ENCODE measurements at places on chromosomes 3 and 15.

DNA sequence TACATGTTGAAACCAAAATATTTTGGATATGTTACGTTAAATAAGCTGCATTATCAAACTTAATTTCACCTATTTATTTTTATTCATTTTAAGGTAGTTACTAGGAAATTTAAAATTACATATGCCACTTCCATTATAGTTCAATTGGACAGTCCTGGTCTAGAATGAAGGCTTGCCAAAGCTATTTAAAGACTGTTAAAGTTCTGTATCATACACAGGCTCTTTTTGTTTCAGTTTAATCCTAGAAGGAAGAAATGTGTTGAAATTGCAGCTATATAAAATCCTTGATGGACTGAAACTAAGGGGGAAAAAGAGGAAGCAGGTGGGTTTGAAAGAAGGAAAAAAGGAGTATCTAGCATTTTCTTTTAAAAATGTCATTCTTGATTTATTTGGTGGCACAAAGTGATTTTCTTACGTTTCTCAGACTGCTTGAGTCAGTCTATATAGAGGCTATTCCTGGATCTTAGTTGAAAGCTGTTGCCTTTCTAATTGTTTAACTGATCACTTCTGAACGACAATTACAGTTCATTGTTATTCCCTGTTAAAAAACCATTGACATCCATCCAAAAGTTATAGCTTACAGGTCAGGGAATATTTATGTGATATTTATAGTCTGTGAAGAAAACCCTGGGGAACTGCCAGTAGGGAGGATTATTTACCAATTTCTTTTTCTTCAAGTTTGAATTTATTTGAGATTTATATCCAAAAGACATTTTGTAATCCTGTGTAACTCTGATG lies 195.0 kb downstream of the RORA start:
- DNase-seq: peak; percentile 20

- no peak for DNase-seq
These were observed 23.5 kb downstream of the MYO5A start for GRCh38 chr15:52505151-52505550.

GRCh38 chr15:90780916-90781315 lies 63.8 kb downstream of the BLM start:
- DNase-seq: no peak

- peak; percentile 23 for DNase-seq
These were observed 156.5 kb downstream of the CADPS start for GRCh38 chr3:62718515-62719320.

DNA sequence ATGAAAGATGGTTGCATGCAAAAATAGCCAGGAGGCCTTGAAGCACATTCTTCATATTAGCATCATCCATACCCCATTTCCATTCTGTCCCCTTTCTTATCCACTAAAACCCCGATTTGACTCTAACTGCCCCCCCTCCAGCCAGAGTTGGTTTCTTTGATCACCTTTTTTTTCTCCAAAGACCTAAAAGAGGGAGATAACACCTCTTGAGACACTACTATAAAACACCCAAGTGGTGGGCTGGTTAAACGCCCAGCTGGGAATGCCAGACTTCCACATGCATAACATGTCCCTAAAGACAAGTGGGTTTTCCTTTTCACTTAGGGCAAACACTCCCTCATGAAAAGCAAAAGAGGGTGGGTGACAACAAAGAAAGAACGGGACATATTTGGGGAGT lies 133.9 kb upstream of the WNT5A start:
- no peak for DNase-seq
